Sigmoid colon (tissue), 7 donors: ENCODE measurements at places on chromosomes 7 and 10. TPM values are rescaled to one million over a fixed set of nuclear protein-coding genes. Genes with fewer than 3 reads are reported as not detected.

- DNase-seq, result no peak
These were observed 34.9 kb downstream of the DCLRE1C start for GRCh38 chr10:14918964-14919363.

DNA sequence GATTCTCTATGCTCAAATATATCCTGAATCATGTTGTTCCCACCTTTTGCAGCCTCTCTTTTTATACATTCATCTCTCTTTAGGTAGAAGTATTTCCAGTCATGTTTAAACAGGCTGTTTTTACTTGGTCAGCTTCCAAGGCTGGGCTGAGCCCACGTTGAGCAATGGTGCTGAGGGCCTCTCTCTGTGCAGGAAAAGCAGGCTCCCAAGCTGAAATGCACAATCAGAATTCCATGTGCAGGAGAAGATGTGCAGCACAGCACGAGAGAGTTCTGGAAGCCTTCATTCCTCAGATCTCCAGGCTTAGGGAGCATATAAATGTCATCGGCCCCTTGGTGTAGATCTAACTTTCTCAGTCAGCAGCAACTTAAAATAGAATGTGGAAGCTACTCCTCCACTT is 588.5 kb downstream of the TNS3 start:
- peak; percentile 66 for DNase-seq

DNA sequence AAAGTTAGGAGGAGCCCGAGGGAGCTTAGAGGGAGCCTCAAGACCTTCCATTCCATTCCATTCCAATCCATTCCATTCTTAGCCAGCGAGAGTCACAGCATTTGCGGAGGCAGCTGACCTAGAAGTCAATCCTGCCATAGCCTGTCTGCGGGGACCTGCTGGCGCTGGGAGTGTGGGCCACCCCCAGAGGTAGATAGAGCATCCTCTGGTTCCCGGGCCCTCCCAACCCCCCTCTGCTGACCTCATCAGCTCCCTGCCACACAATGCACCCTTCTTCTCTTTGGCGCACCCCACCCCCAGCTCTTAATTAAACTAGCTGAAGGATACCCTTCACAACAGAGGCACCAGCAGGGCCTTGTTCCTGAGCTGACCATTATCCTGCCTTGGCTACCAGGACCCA is 152.5 kb upstream of the ZMIZ1 start:
- DNase-seq, result no peak

- DNase-seq, result no peak
These were observed 59.6 kb downstream of the BRI3 start for GRCh38 chr7:98341106-98341505.

DNA sequence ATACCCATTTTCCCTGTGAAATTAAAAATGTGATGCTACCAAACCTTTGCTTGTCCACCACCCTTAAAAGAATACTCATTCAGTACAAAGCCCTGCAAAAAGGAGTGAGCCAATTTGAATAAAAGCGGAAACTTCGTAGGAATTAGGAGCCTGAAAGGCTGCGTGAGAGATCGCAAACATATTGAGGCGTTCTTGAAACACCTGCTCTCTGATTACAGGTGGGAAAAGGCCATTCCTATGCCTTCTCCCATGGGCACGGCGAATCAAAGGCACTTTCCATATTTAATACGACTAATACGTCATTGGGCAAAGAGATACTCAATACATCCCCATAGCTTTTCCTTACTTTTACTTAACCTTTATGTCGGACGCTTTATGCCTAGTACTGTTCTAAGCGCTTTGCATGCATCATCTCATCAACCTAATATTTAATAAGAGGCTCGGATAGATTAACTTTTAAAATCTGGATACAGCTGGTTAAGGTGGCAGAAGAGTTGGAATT is 30.9 kb upstream of the KMT2E start:
- no peak for DNase-seq

- DNase-seq, result no peak
These were observed 41.4 kb upstream of the SNX10 start for GRCh38 chr7:26250239-26250638.

DNA sequence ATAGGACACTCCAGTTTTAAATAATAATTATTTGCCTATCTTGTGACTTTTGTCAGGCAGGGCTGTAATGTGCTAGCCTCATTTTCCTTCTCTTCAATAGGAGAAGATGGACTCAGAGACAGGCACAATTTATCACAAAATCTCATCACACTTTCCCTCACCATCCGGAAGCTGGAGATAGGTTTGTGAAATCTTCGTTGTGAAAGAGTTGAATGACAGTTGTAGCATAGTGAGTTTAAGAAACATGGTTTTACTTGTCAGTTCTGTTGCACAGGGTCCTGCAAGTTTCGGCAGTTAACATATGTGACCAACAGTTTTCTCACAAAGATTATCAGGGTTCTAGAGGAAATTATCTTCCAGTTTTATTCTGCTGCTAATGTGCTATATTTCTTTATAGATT is 37.7 kb upstream of the MAP3K8 start:
- no peak for DNase-seq

DNA sequence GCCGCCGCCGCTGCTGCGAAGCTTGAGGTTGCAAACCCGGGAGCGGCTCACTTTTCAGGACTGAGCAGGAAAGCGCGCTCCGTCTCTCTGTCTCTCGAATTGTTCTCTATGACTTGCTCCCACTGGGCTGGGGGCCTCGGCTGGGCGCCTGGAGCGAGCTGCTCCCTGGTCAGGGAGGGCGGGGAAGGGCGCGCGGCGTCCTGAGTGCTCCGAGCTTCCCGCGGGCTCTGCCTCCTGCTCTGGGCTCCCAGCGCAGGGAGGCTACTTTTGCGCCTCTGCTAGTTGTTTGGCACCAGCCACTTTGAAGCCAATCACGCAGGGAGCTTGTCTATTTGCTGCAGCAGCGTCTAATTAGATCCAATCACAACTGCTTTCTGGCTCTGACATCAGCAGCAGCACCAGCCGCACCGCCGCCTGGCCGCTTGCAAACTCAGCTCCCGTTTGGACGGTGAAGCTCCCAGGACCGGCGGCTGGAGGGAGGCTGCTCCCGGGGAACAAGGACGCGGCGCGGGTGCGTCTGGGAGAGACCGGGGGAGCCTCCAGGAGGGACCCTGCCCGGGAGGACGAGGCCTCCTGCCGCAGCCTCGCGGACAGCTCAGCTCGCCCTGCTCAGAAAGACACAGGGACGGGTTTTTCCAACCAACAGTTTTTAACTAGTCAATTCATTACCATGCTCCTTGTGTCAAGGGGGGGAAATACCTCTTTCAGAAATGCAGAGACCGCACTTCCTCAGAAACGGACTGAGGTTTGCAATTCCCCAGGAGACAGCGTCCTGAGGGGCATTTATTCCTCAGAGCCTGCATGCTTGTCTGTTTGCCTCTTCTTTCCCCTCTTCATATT is at the start of gene ADARB2:
ADARB2 (minus strand) TSS at position 304 of the 840 bp plus-strand sequence.
- no peak for DNase-seq

DNA sequence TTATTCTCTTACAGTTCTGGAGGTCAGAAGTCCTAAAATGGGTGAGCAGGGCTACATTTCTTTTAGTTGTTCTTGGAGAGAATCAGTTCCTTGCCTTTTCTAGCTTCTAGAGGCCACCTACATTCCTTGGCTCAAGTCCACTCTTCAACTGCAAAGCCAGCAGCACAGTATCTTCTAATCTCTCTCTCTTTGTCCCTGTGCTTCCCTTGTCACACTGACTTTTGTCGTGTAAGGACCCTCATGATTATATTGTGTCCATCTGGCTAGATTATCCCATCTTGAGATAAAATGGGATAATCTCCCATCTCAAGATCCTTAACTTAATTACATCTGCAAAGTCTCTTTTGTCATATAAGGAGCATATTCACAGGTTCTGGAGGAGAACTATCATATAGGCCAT is 359.0 kb downstream of the ADRA2A start:
- no peak for DNase-seq

DNA sequence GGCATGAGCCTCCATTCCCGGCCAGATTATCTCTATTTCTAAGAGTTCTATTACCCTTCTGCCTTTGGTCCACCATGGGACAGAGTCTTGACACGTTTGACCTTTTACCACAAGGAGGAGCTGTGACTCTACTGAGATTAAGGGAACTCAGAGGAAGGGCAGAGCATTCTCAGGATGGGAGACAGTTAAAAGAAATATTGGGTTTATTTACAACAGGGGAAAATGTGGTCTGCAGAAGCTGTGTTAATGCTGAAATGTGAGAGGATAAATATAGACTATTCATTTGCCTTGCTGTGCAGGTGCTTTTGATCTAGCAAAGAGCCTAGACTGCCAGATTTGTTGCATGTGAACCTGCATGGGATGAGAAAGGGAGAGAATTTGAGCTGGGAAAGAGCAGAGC is 45.8 kb upstream of the PRSS58 start:
- DNase-seq, result no peak

DNA sequence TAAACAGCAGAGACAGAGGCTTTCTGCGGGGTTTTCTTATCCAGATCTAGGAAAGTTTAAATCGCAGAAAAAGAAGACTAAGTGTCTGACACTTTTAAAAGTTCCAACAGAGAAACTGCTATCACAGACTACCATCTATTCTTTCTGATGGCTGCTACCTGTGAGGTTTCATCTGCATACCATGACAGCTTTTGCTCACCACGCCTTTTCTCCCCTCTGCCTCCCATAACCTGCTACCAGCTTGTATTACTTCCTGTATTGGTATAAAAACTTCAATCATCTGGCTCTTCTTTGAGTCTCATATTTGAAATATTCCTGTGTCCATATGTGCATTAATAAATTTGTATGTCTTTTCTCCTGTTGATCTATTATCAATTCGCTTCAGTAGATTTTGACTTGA is 34.1 kb upstream of the RTKN2 start:
- no peak for DNase-seq

DNA sequence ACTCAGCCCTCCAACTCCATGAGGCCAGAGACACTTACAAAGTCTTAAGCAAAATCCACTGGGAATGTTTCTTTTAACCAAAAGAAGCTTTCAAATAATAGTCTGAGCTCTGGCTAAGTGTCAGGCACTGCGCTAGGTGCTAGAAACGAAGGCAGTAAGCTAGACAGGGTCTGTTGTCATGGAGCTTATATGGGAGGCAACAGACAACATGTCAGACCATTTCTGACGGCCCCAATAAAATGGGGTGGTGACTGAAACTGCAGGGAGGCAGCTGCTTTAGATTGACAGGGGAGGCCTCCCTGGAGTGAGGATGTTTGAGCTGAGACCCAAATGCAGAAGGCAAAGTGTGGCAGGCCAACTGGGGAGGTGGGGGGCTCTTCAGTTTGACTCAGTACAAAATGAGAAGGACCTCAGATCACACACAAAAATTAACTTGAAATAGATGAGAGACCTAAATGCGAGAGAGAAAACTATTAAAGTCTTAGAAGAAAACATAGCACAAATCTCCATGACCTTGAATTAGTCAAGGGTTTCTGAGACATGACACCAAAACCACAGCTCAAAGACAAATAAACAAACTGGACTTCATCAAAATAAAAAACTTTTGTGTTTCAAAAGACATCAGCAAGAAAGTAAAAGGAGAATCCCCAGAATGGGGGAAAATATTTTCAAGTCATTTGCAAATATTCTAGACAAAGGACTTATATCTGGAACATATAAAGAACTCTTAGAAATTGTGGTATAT is 40.6 kb downstream of the SH3PXD2A start:
- no peak for DNase-seq

GRCh38 chr7:140314573-140315480 is 83.5 kb downstream of the SLC37A3 start:
- DNase-seq, result no peak

GRCh38 chr7:41568135-41568534 is 134.8 kb downstream of the INHBA start:
- no peak for DNase-seq

DNA sequence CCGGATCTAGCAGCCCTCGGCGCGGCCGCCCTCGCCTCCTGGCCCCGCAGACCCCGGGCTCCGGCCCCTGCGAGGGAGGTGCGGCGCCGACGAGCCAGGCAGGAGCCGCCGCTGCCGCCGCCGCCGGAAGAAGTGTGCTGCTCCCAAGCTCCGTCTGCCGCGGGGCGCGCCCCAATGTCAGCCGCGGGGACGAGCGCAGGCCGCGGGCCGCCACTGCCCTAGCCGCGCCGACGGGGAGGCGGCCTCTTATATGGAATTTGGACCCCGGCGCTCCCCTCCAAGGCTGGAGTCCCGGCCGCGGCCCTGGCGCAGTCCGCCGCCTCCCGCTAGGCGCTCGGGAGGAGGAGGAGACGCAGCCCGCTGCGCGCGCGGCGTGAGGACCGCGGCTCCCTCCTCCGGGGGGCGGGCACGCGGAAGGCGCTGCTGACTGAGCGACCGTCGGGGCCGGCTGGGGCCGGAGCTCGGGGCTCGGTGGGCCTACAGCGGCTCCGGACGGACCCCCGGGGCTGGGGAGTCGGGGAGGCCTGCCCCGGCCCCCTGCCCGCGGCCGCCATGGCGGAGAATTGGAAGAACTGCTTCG is at the start of gene TRIM8:
TRIM8 (plus strand) TSS at position 414 of the 580 bp plus-strand sequence; CDS start at position 553, 139 bp downstream.
- DNase-seq, result no peak

DNA sequence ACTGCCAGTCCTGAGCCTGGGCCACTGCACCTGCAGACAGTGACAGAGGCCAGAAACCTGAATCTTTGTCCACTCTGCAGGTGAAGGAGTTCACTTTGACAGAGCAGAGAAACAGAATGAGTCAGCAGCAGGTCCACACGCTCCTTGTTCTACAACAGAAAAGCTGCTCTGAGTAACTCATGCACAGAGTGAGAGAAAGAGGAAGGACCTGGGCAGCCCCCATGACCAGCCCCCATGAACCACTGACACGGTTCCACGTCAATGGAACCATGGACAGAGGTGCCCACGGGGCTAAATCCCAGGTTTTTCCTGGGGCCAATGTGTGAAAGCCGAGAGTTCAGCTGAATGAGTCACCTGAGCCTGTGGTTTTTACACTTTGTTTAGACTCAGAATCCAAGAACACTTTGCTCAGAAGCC is 40.8 kb upstream of the CTBP2 start:
- no peak for DNase-seq

DNA sequence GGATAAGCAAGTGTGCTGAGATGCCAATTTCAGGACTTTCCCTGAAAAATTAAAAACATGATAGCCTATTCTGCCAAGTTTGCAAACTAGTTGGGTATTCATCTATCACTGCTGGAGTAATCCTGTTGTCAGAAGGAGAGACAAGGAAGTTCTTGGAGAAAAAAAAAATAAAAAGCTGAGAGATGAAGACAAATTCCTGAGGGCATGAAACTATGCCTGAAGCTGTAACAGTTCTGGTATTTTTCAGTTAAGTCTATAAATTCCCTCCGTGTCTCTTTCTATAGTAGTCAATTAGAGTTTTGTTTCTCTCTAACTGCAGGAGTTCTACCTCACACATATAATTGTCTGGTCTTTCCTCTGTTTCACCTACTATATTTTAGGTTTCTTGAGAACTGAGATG is 95.7 kb downstream of the DGKB start:
- no peak for DNase-seq

The PRKG1 gene
- 69.6 TPM for total RNA-seq

The CACNA2D1 gene
- total RNA-seq, result 59.7 TPM

The ZNF425 gene
- 3.4 TPM for total RNA-seq

The ADCY1 gene
- total RNA-seq, result 0.55 TPM

The PPIF gene
- total RNA-seq, result 26.4 TPM

The RBP3 gene
- total RNA-seq, result not detected

The CARD11 gene
- 0.14 TPM for total RNA-seq

The COL28A1 gene
- 11.8 TPM for total RNA-seq

The MSS51 gene
- 2.8 TPM for total RNA-seq

The CALML3 gene
- total RNA-seq, result not detected

The ZCCHC24 gene
- 118 TPM for total RNA-seq

The ZNF775 gene
- 10.7 TPM for total RNA-seq
